NCI-H1092 (cell line): ENCODE measurements at places on chromosomes 4 and X.

GRCh38 chr4:128862608-128863311 lies 53.3 kb downstream of the JADE1 start:
- no peak for DNase-seq

- no peak for DNase-seq
Observed at GRCh38 chr4:66688674-66689073, 856.6 kb downstream of the CENPC start.

- DNase-seq = no peak
Observed at GRCh38 chrX:131626681-131627296, 82.9 kb downstream of the OR13H1 start.

- no peak for DNase-seq
Observed at GRCh38 chr4:130922955-130923354, 1827.0 kb downstream of the C4orf33 start.

DNA sequence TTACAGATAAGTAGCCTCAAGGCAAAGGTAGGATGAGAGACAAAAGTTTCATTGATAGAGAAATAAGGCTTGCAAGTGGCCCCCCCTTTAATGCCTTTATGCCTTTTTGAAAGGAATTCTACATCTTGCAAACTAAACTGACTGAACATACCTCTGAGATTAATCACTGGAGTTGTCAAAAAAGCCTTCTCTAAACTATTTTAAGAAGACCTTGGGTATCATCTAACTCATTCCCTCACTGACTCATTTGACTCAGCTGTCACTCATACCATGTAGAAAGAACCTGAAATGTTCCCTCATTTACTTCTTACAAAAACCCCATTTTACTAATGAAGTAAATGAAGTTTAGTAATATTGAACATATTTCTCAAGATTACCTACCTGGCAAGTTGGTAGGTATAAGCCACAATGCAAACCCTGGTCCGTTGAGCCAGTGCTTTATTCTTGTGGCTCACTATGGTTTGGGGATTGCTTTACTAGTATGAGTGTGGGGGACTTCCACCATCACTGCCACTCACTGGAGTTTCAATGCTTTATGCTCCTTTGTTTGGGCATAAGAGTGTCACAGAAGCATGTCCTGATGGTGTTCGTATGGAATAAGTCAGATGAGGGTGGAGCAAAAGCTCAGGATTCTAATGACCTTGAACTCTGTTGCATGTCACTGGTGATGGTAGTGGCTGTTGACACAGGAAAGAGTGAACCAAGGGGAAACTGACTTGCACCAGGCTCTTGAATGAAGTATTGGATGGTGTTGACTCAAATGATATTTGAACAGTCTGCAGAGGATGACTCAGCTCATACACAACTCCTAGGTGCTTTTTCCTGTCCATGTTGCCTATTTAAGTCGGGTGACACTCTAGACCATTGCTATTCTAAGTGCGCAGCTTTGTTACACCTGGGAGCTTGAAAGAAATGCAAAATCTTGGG lies 305.5 kb upstream of the EMCN start:
- DNase-seq = no peak

GRCh38 chrX:105241056-105241455 lies 20.6 kb upstream of the TEX13A start:
- no peak for DNase-seq

GRCh38 chr4:169307576-169307975 lies 36.8 kb upstream of the SH3RF1 start:
- no peak for DNase-seq

DNA sequence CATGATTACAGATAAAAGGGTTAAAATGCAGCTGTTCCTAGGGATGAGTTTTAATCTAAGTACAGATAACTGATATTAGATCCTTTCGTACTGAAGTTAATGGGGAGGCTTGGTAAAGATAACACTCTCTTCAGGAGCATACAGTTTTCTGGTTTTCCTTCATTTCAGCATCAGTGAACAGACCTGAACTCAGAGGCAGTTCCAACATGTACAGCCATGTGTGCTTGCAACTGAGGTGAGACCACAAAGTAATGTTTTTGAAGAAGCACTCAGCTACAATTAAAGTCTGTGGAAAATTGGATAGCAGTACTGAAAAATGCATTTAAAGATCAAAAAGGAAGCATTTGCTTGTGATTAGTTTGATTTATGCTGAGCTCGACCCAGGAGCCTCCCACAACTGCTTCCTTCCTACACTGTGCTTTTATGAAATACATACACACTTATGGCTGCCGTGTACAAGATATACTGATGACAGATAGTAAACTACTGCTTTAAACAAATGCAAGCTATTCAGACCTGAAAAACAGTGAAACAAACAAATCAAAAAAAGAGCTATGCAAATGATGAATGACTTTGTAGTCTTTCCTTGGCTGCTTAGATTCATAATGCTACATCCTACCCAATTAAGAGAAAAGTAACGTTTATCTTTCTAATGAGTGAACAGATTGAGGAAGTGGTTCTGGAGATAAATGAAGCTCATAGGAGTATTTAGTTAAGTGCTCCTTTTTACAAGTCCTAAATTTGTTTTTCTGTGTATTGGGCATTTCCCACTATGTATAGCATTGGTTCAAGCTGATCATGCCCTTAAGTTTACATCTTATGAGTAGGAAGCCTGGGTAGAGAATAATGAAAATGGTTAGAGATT lies 68.4 kb downstream of the PDLIM5 start:
- DNase-seq = no peak

DNA sequence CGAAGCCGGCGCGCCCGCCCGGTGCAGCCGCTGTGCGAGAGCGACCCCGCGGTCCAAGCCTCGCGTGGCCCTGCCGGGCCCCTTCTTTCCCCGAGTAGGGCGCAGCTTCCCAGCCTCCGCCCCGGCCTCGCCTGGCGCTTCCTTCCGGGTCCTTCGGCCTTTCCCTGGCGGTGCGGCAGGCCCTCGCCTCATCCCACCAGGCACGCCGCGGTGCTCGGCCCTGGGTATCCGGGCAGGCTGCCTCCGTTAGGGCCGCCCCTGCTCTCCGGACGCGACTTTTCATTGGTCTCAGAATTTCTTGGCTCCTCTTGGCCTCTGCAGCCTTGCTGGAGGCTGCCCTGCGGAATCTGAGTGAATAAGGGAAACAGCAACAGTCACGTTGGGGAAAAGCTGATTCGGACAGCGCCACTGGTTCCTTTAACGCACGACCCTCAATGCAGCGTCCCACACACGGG lies 429 bp downstream of the UVSSA start:
- DNase-seq = no peak

GRCh38 chr4:80173401-80173800 lies 23.9 kb upstream of the PRDM8 start:
- no peak for DNase-seq

- DNase-seq = peak; percentile 66
Observed at GRCh38 chr4:12633053-12633651, 851.0 kb downstream of the RAB28 start.

- no peak for DNase-seq
Observed at GRCh38 chr4:100118181-100118580, 72.1 kb downstream of the DDIT4L start.

DNA sequence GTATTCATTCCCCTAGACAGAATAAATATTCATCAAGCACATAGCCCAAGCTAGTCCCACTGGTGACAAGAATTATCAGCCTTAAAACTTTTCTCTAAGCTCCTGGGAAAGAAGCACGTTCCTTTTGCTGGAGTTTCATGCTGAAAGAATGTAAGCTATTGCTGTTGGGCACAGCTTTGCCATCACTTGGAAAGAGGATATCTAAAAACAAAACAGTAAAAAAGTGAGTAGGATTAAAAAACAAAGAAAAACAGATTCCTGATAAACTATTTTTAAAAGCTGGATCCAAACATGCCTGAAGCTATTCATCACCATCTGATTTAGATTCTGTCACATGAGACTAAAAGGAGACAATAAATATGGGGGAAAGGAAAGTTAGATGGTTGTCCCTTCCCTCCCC lies 176.8 kb downstream of the SCFD2 start:
- DNase-seq = no peak

DNA sequence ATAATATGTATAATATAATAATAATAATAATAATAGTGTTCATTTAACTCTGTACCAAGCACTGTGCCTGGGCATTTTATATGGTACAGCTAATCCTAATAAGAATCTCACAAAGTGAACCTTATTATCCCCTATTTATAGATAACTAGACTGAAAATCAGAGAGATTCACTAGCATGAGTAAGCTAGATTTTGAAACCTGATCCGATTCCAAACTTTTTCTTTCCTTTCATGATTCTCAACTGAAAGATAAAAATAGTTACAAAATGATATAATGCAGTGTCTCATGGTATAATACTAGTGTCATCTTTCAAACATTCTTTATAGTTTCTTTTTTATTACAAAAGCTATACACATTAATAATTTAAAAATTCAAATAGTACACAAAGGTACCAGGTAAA lies 55.9 kb upstream of the RNF128 start:
- no peak for DNase-seq

GRCh38 chr4:65645185-65645584 lies 25.1 kb downstream of the EPHA5 start:
- no peak for DNase-seq

- no peak for DNase-seq
Observed at GRCh38 chrX:78595901-78596502, 63.1 kb downstream of the RTL3 start.

- no peak for DNase-seq
Observed at GRCh38 chr4:184259866-184260265, 42.2 kb upstream of the ENPP6 start.

- no peak for DNase-seq
Observed at GRCh38 chrX:22629105-22629725, 356.5 kb downstream of the CBLL2 start.

- DNase-seq = no peak
Observed at GRCh38 chr4:80322716-80323115, 12.8 kb upstream of the CFAP299 start.

GRCh38 chrX:44992775-44993174 lies 119.8 kb downstream of the KDM6A start:
- no peak for DNase-seq

GRCh38 chr4:129543299-129543698 lies 447.3 kb downstream of the C4orf33 start:
- no peak for DNase-seq

GRCh38 chr4:23805450-23805851 lies 84.4 kb downstream of the PPARGC1A start:
- DNase-seq = no peak

DNA sequence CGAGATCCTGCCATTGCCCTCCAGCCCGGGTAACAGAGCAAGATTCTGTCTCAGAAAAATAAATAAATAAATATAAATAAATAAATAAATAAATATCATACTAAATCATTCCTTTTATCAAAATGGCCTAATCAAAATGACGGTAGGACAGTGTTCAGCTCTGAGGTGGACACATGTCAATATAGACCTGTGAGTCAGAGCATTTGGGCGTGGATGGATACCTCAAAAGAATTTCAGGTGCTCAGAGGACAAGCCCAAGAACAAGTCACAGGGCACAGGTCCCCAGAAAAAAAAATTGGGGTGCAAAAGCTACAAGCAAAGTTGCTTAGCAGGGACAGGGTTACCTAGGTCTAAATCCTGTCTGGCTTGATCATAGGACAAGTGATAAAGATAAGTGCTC lies 204.7 kb upstream of the HS3ST1 start:
- DNase-seq = no peak

GRCh38 chr4:75908555-75908954 lies 6.3 kb upstream of the PPEF2 start:
- DNase-seq = no peak

GRCh38 chrX:44344687-44345086 lies 1.2 kb upstream of the EFHC2 start:
- no peak for DNase-seq

DNA sequence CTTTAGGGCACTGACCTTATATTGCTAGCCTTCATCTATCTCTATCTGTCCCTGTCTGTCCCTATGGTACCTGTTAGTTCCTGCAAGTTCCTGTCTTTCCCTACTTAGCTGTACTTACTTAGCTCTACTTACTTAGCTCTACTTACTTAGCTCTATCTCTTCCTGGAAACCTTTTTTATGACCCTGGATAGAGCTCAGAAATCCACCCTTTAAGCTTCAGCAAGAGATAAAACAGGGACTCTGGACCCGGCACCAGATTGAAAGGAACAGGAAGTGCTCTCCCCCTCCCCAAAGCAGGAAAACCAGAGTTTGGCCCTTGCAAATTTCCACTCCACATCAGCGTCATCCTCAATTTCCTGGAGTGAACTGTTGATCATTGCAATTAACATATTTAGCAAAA lies 12.3 kb upstream of the IL9R start:
- no peak for DNase-seq

GRCh38 chrX:155070038-155070437 lies 898 bp downstream of the CMC4 start:
- DNase-seq = no peak

DNA sequence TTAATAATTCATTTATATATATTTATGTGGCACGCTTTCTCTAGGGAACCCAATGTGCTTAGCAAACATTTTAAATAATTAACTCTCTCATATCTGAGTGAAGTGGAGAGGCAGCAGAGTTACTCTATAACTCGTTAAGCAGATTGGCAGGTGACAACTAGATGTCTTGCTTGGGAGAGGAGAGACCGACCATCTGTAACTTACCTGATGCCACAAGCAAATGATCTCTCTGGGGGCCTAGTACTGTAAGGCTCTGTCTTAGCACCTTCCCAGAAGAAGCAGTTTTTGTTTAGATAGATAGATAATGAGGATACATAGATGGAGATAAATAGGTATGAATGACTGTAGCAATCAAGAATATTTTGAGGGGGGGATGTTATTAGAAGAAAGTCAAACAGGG lies 11.9 kb upstream of the SEL1L3 start:
- DNase-seq = no peak

- DNase-seq = no peak
Observed at GRCh38 chr4:59983852-59984251, 1216.3 kb upstream of the ADGRL3 start.

DNA sequence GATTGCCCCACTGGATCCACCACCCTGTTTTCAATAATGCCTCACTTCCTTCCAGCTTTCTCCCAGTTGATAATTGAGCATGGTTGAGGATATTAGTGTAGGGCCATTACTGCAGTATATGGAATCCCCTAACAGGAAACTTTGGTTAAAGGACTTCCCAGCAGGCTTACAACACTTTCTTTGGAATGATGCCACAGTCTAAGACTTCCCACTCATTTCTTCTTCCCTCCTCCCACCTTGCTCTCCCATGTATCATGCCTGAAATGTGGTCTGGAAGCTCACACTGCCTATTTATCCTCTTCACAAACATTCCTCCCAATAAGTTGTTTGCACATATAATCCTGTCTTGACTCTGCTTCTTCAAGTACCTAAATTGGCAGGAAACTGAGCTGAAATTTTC lies 863.3 kb downstream of the CENPC start:
- DNase-seq = no peak

- DNase-seq = no peak
Observed at GRCh38 chr4:8832113-8832915, 39.3 kb downstream of the HMX1 start.

- DNase-seq = peak; percentile 76
Observed at GRCh38 chr4:189088780-189089179, 851.9 kb upstream of the FRG1 start.

DNA sequence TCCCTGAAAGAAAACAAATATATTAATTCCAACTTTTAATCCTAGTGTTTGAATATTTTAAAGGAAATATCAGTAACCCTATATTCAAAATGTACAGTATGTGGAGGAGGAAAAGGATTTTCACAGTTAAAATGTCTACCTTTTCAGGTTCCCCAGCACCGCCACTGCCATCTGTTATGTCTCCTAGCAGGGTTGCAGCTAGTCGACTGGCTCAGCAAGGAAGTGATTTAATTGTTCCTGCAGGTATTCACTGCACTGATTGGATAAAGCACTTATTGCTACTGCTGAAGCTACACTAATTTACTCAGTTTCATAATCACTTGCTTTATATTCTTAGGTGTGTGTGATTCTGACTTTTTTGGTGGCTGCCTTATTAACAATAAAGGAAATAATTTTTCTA lies 65.5 kb upstream of the FHDC1 start:
- DNase-seq = no peak

- no peak for DNase-seq
Observed at GRCh38 chr4:54872261-54872660, 214.5 kb downstream of the KIT start.
